ENCODE measurements at places on chromosomes 2 and 18.

- no peak for DNase-seq
Measured at GRCh38 chr2:40680547-40680946, 228.7 kb upstream of the SLC8A1 start.

DNA sequence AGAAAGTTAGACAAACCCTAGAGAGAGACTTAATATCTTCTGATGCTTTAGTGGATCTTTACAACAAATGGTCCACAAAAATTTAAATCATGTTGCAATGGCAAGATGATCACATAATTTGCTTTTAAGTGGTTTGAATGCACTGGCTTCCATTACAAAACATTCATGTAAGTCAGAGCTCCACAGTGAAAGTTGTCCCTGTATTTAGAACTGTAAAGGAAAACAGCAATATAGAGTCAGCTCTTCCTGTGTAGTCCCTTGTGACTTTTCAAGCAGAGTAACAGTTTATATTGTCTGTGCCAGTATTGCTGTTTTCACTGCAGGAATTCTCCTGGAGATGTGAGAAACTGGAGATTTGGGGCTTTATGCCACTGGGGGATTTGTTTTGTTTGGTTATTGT is 77.7 kb downstream of the MEIS1 start:
- no peak for DNase-seq

- no peak for DNase-seq
Measured at GRCh38 chr2:9020267-9020666, 16.8 kb upstream of the MBOAT2 start.

DNA sequence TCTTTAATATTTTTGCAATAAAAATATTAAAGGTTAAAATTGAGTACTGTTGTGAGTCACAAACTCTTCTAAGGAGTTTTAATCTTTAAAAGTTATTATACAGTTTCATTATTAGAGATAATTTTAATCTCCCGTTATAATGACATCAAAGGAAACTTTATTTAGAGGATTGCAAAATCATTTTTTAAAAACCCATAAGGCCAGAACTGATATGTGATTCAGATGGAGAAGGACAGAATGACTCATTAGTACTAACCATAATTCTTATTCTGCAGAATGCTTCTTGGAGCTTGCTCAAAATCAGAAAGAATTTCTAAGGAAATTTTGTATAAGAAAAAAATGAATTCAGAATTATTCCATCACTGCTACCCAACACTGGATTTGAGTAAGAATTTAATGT is 12.5 kb upstream of the HNRNPLL start:
- no peak for DNase-seq

DNA sequence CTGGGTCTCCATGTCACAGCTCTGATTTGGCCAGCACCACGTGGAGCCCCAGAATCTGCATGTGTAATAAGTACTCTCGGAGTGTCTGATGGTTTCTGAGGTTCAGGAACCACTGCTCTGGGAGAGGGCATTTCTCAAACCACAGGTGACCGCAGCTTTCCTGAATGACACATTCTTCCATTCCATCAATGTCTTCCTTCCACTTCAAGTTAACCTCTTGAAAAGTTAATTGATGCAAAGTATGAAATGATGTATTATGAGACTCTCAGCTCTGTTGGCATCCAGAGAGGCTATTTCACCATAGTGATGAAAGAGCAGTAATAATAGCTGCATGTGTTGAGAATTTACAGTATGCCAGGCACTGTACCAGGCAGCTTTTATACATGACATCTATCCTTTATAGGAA is 61.3 kb upstream of the CRIM1 start:
- DNase-seq = no peak

- DNase-seq = no peak
Measured at GRCh38 chr18:37412829-37413228, 152.8 kb downstream of the CELF4 start.

- DNase-seq = no peak
Measured at GRCh38 chr2:121279476-121280220, 5.4 kb downstream of the TFCP2L1 start.

GRCh38 chr2:166140932-166141331 is 13.1 kb upstream of the SCN1A start:
- DNase-seq = no peak

DNA sequence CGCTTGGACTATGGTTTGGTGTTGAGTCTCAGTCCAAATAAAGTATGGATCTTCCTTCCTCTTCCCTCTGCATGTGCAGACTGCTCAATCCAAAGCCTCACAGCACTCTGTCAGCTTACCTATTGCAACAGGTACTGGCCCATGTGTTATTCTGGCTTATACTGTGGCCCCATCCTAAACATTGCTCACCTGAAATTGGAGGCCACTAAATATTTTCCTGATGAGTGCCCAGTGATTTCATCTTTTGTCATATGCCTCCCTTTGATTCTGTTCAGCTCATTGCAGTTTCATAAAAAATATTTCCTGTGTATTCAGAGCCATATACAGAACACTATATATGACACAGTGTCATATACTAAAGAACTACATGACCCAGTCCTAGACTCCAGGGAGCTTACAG is 86.3 kb upstream of the FAM136A start:
- DNase-seq = no peak
